Hair follicle dermal papilla cell (primary cell): ENCODE measurements at places on chromosomes 2 and 18. TPM values are rescaled to one million over a fixed set of nuclear protein-coding genes. Genes with fewer than 3 reads are reported as not detected.

SP140L gene
- 14.8 and 20.2 TPM in 2 replicates for total RNA-seq

C2orf80 gene
- not detected in 2 replicates for total RNA-seq

C2orf66 gene
- total RNA-seq = under 0.01 and 0.12 TPM in 2 replicates

DCDC2C gene
- total RNA-seq = not detected in 2 replicates

ARMC9 gene
- 54.2 and 69.9 TPM in 2 replicates for total RNA-seq

FAM161A gene
- 0.61 and 1.6 TPM in 2 replicates for total RNA-seq

ANKRD62 gene
- total RNA-seq = not detected in 2 replicates
